ENCODE measurements at places on chromosomes 4 and X. TPM values are rescaled to one million over a fixed set of nuclear protein-coding genes. Genes with fewer than 3 reads are reported as not detected.

DNA sequence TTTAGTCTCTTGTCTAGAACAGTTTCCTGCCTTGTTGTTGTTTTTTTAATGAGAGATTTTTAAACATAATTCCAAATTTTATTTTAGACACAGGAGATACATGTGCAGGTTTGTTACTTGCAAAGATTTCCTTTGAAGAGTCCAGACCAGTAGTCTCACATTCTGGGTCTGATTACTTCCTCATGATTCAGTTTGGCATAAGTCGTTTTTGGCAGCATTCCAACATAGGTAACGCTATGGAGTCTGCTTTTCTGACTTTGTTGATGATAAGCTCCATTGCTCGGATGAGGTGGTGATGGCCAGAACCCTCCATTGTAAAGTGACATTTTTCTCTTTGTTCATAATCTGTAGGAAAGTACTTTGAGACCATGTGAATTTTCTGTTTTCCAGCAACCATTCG is 74.7 kb downstream of the CLCN4 start:
- no peak for DNase-seq

GRCh38 chr4:78863254-78863869 is 75.9 kb downstream of the PAQR3 start:
- no peak for DNase-seq

DNA sequence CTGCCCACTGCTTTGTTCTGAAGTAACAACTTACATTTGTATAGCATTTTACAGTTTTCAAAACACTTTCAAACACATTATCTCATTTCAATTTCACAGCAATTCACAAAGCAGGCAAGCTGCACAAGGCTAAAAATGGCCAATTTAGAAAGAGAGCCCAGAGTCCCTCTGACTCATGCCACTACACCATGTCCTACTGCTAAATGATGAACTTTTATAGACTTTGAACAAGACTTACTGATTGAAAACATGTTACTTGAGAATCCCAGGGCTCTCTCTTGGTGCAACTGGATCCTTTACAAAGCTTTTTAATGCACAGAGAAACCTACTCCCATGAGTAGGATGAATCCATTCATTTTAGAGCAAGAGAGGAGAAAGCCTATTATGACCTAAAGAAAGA is 5.8 kb upstream of the G3BP2 start:
- DNase-seq, result no peak

HOPX gene
- 17.4 TPM for total RNA-seq

All from cerebellum (tissue), 4 donors.